ENCODE measurements at places on chromosomes 12 and 14. TPM values are rescaled to one million over a fixed set of nuclear protein-coding genes. Genes with fewer than 3 reads are reported as not detected.

- H3K27ac ChIP-seq = no peak overlapping the region
- H3K4me1 ChIP-seq = no peaks in the 10 kb centered on the region
- no peaks in the 10 kb centered on the region for H3K36me3 ChIP-seq
These were observed 295.4 kb downstream of the FSCB start for GRCh38 chr14:44211718-44212117.

- H3K4me3 ChIP-seq = no peak overlapping the region
These were observed 8.9 kb downstream of the HVCN1 start for GRCh38 chr12:110680032-110680431.

DNA sequence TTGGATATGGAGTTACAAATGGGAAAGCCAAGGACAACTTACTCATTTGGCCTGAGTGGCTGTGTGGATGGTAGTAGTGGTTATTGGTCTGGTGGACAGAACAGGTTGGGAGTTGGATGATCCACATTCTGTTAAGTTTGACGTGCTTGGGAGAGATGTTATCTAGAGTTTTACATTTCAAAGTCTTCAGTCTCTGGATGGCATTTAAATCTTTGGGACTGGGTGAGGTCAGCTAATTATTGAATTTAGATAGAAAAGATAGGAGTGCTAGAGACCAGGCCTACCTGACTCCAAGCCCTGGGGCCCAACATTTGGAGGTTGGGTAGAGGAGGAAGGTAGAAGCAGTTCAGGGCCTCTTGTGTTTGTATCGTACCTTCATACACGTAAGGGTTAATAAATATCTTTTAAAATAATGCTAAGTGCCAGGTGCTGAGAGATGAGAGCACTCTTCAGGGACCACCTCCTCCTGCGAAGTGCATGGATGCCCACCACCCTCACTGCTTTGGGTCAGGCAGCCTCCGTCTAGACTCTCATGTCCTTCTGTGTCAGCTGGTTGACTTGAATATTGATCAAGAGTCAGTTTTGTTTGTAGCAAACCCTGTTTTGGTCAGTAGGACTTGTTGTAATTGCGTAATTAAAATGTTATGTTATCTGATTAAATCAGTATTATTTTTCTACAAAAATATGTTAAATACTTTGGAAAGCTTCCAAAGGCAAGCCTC is 460.4 kb upstream of the RGS6 start:
- no peaks in the 10 kb centered on the region for H3K4me1 ChIP-seq
- H3K27ac ChIP-seq = no peak overlapping the region
- no peak for DNase-seq
- no peaks in the 10 kb centered on the region for H3K27me3 ChIP-seq
- no peaks in the 10 kb centered on the region for H3K36me3 ChIP-seq

GRCh38 chr12:59446116-59446515 is 149.7 kb upstream of the SLC16A7 start:
- H3K4me1 ChIP-seq = no peaks in the 10 kb centered on the region
- H3K4me3 ChIP-seq = no peak overlapping the region
- H3K27me3 ChIP-seq = peaks cover 4% of the 10 kb centered on the region

DNA sequence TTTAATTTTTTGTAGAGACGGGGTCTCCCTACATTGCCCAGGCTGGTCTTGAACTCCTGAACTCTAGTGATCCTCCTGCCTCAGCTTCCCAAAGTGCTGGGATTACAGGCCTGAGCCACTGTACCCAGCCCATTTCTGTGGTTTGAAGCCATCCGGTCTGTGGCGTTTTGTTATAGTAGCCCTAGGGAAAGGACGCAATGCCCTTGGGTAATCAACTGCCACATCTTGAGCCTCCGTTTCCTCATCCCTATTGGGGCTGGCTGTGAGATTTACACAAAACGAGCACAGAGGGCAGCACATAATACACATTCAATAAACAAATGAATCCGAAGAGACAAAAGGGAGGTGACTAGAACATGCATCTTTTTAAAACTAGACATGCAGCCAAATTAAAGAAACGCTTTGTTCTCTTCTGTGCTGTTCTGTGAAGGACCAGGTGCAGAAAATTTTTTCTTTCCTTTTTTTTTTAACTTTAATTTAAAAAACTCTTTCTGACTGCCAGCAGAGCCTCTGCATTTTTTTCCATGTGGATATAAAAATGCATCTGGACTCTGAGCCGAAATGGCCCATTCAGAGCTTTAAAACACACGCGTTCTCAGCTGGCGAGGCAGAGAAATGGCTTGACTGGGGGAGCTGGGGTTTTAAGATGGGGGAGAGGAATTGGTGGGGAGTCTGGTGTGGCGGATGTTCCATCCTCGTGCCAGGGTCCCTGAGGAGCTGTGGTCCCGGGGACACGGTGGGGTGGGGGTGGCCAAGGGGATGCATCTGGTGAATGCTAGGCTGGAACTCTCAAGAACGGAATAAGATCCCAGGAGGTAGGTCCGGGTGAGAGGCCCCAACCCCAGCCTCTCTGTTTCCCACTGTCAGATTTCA is 119.0 kb downstream of the RBM19 start:
- peaks cover 19% of the 10 kb centered on the region for H3K36me3 ChIP-seq
- no peak overlapping the region for H3K4me3 ChIP-seq
- H3K27ac ChIP-seq = no peak overlapping the region
- H3K4me1 ChIP-seq = no peaks in the 10 kb centered on the region
- DNase-seq = no peak
- H3K27me3 ChIP-seq = no peaks in the 10 kb centered on the region

- H3K36me3 ChIP-seq = no peaks in the 10 kb centered on the region
- no peak for DNase-seq
- no peaks in the 10 kb centered on the region for H3K4me1 ChIP-seq
- no peaks in the 10 kb centered on the region for H3K27me3 ChIP-seq
These were observed 680.8 kb downstream of the BCL11B start for GRCh38 chr14:98591161-98591560.

GRCh38 chr14:100341301-100342031 is 18.3 kb downstream of the SLC25A47 start:
- H3K27me3 ChIP-seq = no peaks in the 10 kb centered on the region
- no peak for DNase-seq
- H3K4me1 ChIP-seq = no peaks in the 10 kb centered on the region
- H3K27ac ChIP-seq = no peak overlapping the region
- H3K36me3 ChIP-seq = peaks cover 25% of the 10 kb centered on the region

GRCh38 chr12:12784911-12785814 is at the start of gene APOLD1:
Gene APOLD1 (plus strand): TSS chr12:12785659. CDS start chr12:12785692, 33 bp downstream.
- H3K36me3 ChIP-seq = no peaks in the 10 kb centered on the region
- H3K4me3 ChIP-seq = peak within 1 kb of the TSS; percentile 85
- H3K27me3 ChIP-seq = no peaks in the 10 kb centered on the region

DNA sequence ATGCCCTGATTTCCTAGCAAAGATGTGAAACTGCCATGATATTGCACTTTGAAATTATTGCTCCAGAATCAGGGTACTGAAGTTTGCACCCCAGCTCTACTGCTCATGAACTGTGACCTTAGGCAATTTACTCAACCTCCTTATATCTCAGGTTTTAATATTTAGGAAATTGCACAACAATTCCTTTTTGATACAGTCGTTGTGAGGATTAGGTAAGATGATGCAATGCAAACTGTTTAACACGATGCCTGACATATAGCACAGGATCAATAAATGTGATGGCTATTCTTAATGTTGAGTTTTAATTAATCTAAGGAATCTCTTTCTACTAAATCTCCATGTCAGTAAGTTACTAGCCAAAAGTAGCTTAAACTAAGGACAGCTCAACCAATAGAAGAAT is 555.8 kb downstream of the GALC start:
- H3K27ac ChIP-seq = no peak overlapping the region
- no peaks in the 10 kb centered on the region for H3K27me3 ChIP-seq
- no peaks in the 10 kb centered on the region for H3K4me1 ChIP-seq
- DNase-seq = no peak
- no peak overlapping the region for H3K4me3 ChIP-seq

GRCh38 chr12:118500299-118500698 is 123.9 kb downstream of the SUDS3 start:
- no peak for DNase-seq
- H3K36me3 ChIP-seq = no peaks in the 10 kb centered on the region
- no peak overlapping the region for H3K4me3 ChIP-seq
- H3K4me1 ChIP-seq = no peaks in the 10 kb centered on the region
- no peaks in the 10 kb centered on the region for H3K27me3 ChIP-seq

CCDC60 gene
- total RNA-seq = not detected

TUNAR gene
- not detected for total RNA-seq

POTEM gene
- total RNA-seq = not detected
